Effector memory CD4-positive, alpha-beta T cell (primary cell): ENCODE measurements at places on chromosomes 2 and 18.

DNA sequence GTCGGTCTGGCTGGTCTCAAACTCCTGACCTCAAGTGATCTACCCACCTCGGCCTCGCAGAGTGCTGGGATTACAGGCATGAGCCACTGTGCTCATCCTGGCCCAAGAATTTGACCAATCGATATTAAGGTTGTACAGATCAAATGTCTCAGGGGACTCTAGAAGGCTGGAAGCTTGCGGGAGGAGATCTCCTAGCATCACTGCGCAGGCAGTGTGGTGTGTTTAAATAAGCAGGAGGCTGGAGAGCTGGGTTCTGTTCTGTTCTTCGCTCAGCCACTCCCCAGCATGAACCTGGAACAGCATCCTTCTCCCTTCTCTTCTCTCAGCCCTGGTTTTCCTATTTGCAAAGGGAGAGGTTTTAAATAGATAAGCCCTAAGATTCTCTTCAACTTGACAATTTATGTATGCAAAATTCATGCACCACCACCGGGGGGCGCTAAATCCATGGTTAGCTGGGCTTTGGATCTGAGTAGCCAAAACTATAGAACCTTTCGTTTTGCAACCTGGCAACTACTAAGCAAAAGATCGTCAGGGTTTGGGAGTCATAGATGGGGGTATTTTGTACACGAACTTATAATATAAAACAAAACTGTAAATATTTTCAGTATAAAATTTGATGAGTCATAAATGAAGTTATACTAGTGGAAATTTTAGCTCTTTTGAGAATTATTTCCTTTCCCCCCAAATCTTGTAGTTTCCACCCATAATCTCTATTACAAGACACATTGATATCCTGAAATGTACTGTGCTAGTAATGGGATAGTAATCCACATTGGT, 60.6 kb downstream of the SLC16A14 start:
- DNase-seq: peak; percentile 30

DNA sequence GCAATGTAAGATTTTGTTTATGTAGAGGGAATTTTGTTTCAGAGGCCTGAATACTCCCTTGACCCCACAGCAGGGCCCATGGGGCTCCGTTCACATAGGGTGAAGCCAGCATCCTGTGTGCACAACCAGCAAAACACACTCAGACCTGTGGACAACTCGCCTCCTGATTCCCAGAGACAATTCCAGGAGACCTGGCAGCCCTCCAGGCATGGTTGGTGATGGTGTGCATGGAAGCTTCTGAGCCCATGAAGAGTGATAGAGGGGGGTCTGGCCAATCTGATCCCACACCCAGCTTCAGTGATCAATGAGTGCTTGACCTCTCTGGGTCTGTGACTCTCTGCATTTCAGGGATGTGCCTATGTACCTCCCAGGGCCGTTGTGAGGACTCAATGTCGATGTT, 91.0 kb upstream of the RAB6C start:
- no peak for DNase-seq

DNA sequence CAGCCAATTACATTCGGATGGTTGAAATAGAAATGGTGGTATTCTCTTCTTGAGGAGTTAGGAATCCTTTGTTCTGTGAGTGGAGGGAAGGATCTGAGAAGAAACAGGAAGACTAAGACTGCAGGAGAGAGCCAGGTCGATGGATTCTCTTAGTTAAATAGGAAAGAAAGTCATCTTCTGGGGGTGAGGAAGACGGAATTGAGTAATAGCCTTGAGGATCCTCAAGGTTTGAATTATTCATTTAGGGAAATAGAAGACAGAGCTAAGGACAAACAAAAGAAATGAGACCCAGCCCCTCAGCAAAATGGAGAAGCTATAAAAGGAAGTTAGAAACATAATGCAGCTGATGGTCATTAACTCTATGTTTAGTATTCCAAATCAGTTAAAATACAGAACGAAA, 1.8 kb downstream of the LAPTM4A start:
- DNase-seq: no peak

- no peak for DNase-seq
These were observed 1.8 kb downstream of the PPP1R7 start for GRCh38 chr2:241151934-241152660.

- no peak for DNase-seq
These were observed 7.3 kb downstream of the ZNF516 start for GRCh38 chr18:76487782-76488181.

GRCh38 chr2:85259879-85260278, 67.9 kb downstream of the TGOLN2 start:
- DNase-seq: no peak

- no peak for DNase-seq
These were observed 627 bp downstream of the CDCA7 start for GRCh38 chr2:173355132-173355865.

- DNase-seq: no peak
These were observed 219.3 kb downstream of the AGAP1 start for GRCh38 chr2:235713189-235713588.

DNA sequence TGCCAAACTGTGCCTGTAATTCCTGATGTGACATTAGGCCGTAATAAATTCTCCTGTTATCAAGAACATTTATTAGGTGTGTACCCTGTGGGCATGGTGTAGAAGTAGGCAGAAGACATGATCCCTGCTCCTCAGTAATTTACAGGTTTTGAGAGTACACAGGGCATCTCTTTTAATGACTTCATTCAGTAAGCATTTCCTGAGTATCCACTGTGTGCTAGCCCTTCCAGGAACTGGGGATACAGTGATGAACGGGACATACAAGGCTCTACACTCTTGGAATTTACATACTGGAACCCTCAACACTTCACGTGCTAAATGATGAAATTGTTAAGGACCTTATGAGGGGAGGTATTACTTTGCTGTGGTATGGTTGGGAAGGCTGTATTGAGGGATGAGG, 30.2 kb downstream of the DIS3L2 start:
- DNase-seq: no peak

- no peak for DNase-seq
These were observed 55.2 kb upstream of the FAM136A start for GRCh38 chr2:70356941-70357683.

DNA sequence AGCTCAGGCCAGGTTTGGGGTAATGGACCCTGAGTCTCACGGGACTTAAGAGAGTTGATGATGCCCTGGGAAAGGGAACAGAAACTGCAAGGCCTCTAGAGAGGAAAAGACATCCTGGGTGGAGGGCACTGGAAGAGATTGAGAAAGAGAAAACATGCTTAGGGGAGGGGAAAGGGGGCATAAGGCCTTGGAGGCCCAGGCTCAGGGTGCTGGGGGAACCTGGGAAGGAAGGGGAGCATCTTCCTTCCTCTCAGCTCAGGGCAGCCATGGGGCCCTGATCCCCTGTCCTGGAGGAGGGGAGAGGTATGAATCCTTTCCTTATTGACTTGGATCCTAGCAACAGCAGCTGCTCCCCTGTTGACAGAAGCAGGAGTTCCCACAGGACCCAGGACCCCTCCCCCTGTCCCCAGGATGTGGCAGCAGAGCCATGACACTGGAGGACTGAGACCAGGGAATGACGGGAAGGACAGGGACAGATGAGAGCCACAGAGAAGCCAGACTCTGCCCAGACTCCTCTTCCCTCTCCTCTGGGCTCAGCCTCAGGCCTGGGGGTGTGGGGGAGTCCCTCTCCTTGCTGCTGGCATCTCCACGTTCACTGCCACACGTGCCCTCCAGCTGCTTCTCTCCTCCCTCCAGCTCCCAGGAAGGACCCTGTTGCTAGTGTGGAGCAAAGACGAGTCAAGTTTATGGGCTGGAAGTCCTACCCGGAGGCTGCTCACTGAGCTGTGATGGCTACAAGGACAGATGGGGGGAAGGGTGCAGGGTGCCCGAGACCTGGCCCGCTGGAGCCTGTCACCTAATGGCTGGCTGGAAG, 815 bp downstream of the GPBAR1 start:
- DNase-seq: no peak

- DNase-seq: no peak
These were observed 132.1 kb upstream of the MAP3K20 start for GRCh38 chr2:172943539-172943938.

DNA sequence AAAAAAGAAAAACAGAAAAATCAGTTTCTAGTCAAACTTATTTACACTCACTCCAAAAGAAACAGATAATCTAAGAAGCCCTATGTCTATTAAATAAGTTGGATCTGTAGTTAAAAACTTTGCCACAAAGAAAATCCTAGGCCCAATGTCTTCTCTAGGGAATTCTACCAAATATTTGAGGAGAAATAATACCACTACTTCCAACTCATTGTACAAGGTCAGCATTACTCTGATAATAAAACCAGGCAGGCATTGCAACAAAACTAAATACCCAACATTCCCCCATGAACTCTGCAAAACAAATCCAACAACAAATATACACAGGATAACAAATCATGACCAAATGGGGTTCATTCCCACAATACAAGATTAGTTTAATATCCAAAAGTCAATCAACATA, 73.8 kb upstream of the ST8SIA5 start:
- no peak for DNase-seq

DNA sequence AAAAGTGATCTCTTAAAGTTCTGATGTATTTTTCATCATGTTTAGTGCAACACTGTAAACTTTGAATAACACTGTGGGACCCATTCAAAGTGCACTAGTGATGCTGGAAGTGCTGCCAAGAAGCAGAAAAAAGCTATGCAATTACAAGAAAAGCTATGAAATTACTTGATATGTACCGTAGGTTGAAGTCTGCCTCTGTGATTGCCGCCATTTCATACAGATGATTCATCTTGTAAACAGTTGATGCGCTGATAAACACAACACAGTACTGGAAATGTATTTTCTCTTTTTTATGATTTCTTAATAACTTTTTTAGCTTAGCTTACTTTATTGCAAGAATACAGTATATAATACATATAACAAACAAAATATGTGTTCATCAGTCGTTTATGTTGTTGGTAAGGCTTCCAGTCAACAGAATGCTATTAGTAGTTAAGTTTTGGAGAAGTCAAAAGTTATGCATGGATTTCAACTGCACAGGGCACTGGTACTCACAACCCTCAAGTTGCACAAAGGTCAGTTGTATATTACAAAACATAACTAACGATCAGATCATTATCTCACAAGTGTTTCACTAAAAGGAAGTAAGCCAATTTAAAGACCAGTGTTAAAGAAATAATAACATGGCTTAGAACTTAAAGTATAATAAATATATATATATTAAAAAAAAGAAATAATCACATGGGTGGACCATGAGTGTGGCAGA, 82.0 kb downstream of the SGPP2 start:
- DNase-seq: no peak

DNA sequence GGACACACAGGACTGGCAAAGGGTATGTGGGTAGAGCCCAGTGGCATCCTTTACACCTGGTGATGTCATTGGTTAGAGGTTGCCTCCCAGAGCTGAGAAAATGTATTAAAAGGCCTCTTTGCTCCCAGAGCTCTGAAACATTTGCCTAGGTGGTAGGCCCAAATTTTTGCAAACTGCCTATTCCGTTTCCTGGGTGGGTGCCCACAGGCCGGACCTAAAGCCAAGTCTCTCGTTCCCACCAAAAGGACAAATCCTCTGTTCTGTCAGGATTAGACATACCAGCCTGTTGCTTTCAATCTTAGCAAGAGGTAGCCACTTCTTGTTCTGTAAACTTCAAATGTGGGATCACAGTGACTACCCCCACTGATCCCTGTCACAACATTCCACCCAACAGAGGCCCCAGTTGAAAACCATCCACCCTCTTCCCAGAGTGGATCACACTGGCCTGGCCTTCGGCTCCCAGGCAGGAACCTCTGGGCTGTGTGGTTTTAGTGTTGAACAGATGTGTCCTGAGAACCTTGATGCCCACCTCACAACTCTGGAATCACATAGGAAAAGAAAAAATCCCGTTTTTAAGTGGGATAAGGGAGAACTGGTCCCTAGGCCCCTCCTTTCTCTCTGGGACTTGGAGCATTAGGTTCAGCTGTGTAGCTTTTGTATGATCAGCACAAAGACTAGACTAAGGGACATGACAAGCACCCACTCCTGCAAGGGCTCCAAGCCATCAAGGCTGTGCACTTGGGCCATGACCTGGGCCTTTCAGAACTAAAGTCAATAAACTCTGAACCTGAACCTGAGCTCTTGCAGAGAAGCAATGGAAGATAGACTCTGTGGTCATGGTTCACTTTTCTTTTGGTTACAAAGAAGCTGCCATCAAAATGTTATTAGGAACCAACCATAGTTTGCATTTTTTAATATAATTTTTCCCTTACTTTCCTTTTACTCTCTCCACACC, 211.3 kb downstream of the CYP26B1 start:
- no peak for DNase-seq

DNA sequence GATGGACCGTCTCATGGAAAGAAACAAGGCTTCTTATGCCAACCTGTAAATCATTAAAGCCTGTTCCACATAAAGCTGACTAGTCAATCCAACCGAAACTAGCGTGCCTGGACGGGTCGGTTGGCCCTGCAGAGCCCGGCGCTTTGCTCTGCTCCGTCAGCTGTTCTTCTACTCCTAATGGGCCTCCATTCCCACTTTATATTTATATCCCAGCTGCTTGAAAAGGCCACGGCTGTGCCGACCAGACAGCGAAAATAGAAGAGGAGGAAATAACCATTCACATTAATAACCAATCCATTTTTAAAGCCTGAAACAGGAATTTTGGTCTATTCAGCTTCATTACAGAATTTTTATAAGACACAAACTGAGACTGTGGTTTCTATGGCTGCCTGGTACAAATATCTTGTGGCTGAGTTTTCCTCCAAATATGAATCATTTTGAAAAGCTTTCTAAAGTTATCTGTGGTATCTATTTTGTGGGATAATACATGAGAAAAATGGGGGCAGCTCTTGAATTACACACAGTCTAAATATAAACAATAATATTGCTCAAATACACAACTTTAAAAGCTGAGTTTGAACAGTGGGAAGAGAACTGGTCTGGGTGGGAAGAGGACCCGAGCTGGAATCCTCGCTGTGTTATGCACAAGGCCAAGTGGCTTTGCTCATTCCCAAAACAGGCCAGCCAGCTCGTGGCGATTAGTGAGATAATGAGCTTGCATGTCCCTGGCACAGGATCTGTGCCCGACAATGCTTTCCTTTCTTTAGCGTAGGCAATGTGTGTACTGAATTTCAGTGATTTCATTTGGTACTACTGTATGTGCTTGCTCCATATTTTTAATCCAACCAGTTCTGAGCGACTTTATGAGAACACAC, 10.5 kb upstream of the FAM124B start:
- DNase-seq: no peak

DNA sequence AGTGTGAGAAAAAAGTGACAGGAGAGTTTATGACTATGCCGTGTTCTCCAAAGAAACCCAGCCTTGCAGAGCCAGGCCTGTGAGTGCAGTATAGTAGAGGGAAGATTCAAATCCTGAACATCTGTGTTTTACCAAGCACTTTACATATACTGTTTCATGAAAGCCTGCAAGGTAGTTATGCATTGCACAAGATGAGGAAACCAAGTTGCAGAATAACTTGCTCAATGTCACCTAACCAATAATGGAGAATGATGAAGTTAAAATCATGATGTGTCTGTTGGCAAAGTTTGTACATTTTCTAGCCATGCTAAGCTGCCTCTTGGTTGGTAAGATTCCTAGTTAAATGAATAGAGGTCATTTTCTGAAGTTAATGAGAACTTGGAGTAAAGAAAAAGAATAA, 29.3 kb downstream of the SYT4 start:
- no peak for DNase-seq

GRCh38 chr2:148218326-148219075, 197.6 kb downstream of the MBD5 start:
- DNase-seq: no peak

- no peak for DNase-seq
These were observed 22.9 kb upstream of the GPR55 start for GRCh38 chr2:230947908-230948365.
